Prostate gland (tissue), 2 donors: ENCODE measurements at places on chromosomes 12 and 14.

DNA sequence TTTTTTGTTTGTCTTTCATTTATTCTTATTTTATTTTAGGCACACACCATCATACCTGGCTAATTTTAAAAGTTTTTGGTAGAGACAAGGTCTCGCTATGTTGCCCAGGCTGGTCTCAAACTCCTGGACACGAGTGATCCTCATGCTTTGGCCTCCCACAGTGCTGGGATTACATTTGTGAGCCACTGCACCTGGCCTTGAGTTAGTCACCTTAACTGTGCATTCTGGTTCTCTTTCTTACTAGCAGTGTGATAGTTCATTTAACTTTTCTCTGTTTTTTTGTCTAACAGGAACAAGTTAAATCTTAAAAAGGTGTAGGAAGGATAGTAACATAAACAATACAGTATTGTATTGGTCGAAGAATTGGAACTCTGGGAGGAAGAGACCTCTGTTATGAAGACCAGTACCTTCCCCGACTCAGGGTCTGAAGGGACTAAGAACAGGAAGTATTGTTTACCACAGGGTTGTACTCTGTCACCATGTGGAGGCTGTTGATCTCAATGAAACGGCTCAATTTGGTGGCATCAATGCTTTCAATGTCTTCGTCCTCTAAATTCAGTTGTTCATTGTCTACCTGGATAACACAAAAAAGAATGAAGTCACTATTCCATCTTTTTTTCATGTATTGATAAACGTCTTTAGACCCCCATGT is 17.7 kb downstream of the ERP27 start:
- DNase-seq: no peak

- no peak for DNase-seq
These were observed 59.8 kb downstream of the RAB35 start for GRCh38 chr12:120056739-120057138.

- DNase-seq: no peak
These were observed 268.5 kb upstream of the SFSWAP start for GRCh38 chr12:131442337-131442918.

- DNase-seq: no peak
These were observed 54.3 kb upstream of the RIN3 start for GRCh38 chr14:92459030-92459949.

- DNase-seq: no peak
These were observed 174.5 kb downstream of the FBXL14 start for GRCh38 chr12:1419849-1420371.

DNA sequence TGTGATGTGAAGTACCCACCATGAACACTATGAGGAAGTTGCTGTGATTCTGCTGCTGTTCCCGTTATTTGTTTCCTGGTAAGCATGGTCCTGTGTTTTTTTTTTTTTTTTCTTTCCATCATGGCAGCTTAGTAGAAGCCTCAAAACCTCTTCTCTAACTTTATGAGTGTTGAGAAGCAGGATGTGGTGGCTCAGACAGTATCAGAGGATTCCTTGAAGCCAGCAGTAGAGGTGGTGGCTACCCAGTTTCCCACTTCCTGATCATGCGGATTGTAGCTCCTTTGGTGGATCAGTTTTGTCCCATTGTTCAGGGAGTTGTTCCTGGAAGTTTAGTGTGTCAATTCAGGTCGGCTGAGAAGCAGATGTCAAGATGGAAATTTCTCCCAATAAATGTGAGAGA is 175.8 kb downstream of the ATP23 start:
- no peak for DNase-seq

DNA sequence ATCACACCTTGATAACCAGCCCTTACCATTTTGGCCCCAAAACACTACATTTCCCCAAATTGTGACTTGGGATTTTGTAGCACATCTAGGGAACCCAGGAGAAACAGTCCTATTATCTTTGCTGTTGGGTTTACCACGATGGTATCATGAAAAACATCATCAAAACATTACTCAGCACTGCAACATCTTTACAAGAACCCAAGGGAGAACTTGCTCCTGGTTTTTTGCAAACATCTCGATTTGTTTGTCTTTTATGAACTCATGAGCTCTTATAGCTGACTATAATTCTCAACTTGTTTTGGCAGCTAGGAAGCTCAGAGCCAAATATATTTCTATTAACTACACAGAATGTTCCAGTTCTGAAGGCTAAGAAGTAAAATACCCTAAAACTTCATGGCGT is 65.7 kb downstream of the TBX5 start:
- DNase-seq: no peak

DNA sequence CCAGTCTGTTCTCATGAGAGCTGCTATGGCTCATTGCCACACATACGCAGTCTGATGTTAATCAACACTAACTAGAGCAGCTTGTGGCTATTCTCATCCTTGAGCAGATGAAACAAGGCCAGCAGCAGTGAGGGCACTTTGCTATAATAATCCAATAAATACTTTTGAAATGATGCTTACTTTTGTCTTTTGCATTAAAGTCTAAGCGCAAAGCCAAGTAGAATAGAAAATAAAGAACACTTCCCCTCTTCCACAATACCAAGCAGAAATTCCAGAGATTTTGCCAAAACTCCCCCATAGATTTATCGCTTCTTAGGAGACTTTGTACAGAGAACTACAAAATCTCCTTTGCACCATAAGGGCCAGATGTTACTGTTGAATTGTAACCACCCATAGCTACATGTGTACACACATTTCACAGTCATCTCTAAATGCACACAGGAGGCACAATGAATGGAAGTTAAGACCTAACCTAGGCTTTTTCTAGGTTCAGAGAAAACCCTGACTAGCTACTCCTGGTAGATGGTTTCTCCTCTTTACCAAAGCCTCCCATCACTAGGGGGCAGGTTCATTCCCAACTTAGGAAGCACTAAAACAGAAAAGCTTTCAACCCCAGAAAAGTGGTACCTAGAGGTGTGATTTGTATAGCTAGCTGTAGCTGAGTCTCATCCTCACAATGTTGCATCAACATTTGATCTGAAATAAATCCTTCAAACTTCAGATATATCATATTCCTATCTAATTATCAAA is 119.3 kb downstream of the HMGA2 start:
- no peak for DNase-seq

- DNase-seq: no peak
These were observed 14.1 kb upstream of the LRP1-AS start for GRCh38 chr12:57161491-57161890.

- DNase-seq: no peak
These were observed 242.9 kb upstream of the SEL1L start for GRCh38 chr14:81776531-81776930.

- DNase-seq: no peak
These were observed 242.9 kb downstream of the KTN1 start for GRCh38 chr14:55822906-55823305.

DNA sequence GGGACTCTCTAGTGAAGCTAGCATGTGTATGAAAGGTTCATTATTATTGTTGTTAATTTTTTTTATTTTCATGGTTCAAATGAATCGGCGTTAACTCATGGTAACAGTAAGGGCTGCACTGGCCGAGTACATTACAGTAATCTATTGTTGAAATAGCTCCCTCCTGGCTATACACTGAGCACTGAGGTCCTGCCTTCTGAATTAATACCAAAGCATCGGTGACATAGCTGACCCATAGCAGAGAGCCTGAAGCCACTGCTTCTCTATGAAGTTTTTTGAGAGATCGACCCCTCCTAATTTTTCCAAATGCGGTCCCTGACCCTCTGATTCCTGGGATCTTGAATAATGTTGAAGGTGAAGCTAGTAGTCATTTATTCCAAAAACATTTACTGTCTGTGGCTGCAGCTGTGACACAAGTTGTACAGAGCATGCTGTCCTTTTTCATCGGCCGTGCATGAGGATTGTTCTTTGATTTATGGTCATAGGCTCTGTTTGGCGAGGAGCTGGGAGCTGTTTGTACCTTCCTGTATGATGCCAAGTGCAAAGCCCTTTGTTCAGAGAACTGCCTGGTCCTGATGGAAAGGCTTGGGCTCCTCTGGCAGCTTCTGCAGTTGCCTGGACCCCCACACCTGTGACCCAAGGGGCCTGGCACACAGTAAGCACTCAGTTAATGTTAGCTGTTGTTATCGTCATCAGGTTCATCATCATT is 486.5 kb downstream of the EGLN3 start:
- peak; percentile 25 for DNase-seq

DNA sequence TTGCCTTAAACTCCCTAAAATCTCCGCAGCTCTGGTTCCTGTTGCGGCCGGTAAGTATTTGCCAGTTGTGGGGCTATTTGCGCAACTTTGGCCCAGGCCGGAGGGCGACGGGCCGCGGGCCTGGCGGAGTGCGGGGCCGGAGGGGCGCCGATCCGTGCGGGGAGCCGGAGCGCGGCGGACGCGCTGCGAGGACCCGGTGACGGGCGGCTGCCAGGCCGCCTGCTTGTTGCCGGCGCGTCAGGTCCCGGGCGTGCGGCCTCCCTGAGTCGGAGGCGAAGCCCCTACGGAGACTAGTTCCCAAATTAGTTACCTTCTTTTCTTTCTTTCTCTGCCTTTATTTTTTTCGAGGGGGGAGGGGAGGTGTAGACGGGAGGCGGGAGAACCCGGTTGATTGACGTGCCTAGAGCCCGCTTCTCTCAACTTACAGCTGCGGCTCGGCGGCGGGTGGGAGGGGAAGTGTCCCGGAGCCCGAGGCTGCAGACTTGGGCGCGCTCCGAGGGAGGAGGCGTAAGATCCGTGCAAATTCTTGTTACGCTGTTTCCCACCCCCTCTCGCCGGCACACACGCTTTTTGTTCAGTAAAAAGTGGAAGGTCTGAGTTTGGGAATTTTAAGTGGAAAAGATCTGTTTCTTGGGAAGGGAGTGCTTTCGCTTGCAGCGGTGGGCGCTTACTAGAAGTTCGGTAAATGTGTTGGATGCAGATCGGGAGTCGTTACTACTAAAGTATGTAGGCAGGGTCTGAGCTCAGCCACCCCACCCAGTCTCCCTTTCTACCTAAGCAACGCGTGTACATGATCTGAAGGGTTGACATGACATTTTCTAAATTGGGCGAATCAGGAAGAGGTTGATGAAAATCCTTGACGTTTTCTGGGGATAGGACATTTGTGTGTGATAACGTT is 576 bp downstream of the ZBTB1 start:
- DNase-seq: peak; percentile 91

GRCh38 chr14:86022031-86022629 is 492.2 kb downstream of the FLRT2 start:
- no peak for DNase-seq

DNA sequence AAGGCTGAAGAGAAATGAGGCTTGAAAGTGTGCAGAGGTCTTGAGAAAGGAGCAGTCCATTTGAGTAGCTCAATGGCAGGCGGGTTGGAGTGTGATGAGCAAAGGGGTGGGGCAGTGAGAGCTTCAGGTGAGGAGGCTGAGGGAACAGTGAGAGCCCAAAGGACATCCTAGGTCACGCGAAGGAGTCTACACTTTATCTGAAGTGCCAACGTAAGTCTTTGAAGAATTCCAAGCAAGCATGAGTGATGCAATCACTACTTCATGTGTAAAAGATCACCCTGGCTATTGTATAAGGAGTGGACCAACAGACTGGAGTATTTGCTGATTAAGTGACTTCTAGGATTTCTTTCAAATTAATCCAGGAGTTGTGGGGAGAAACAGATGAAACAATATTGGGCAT is 159.9 kb upstream of the HIF1A start:
- DNase-seq: no peak

DNA sequence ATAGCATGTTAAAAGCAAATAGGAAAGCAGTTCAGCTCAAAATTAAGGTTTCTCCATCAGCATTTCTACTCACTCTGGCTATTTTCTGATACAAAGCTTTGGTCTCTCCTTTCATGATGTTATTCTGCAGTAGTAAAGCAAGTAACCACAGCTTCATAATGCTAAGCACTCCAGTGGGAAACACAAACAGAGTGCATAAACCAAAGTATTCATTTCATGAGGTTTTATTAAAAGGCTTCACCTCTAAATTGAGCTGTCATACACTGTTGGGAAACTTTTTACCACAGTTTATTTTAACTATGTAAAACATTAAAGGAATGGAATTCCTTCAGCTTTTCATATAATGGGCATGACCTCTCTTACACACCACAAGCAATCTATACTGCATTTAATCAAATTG is 157.9 kb upstream of the LMO3 start:
- no peak for DNase-seq

GRCh38 chr12:120399531-120399930 is 30.6 kb upstream of the MSI1 start:
- DNase-seq: no peak

DNA sequence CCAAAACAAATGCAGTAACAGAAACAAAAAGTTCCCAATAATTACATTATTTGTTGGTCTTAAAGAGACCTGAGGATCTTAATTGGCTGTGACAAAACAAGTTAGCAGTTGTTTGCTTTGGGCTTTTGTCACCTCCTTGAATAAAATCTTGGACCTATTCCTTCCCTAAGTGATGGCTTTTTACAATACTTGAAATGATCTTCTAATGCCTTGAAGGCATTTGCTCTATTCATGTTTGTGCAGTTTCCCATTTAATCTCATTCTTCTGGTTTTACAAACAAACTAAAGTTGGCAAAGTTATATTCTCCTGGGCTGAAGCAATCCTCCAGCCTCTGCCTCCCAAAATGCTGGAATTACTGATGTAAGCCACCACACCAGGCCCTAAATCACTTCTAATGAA is 98.8 kb downstream of the OSBPL8 start:
- DNase-seq: no peak

DNA sequence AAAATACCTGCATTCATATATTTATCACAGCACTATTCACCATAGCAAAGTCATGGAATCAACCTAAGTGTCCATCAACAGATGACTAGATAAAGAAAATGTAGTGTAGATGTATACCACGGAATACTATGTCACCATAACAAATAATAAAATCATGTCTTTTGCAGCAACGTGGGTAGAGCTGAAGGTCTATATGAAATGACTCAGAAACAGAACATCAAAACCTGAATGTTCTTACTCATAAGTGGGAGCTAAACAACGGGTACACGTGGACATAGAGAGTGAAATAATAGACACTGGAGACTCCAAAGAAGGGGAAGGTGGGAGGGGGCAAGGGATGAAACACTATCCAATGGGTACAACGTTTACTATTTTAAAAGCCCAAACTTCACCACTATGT is 37.9 kb downstream of the SLC38A1 start:
- DNase-seq: no peak

DNA sequence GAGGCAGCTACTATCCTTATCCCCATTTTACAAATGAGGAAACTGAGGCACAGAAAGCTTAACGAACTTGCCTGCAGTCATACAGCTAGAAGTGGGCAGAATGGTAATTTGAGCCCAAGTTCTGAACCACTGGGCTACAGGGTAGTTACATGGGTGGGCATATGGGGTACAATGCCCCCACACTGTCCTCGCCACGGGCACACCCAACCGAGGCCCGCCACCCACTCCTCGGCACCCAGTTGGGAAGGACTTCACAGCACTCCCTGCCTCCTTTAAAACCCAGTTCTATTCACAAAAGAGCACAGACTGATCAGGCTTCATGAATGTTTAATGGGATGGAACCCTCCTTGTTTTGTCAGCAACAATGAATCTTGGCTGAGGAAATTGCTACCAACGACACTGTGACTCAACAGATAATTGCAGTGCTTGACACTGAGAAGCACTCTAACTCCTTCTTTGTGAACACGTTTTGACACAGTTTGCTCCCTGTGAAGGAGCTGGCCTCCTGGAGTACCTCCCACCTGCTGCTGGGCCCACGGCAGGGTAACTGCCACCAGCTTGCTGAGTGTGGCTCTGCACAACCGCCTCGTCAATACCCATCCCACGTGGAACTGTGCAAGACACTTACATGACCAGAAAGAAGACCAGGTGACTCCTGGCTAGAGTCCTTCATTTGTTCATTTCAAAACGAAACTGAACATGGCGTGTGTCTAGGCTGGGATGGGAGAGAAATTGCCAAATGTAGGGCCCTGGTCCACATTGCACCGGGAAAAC is 63.5 kb downstream of the CLMN start:
- no peak for DNase-seq

GRCh38 chr14:61517911-61518384 is 177.4 kb upstream of the HIF1A start:
- DNase-seq: peak; percentile 60
